ENCODE measurements at places on chromosomes 4 and X.

DNA sequence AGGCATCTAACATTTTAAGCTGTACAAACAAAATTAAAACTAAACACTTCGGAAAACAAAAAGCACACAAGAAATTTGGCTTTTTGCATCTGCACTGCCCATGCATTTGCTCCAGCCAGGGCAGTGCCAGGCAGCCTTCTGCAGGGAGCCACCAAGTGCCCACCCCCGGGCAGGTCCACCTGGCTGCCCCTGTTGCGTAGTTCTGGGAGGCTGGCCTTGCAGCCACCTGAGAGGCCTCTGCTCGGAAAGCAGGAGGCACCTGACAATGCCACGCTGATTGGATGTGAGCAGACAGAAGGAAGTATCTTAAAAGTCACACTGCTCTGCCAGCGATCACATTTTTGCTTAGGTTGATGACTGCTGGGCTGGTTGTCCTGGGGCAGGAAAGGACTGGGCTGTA, 3.5 kb downstream of the TMEM271 start:
- DNase-seq: no peak

DNA sequence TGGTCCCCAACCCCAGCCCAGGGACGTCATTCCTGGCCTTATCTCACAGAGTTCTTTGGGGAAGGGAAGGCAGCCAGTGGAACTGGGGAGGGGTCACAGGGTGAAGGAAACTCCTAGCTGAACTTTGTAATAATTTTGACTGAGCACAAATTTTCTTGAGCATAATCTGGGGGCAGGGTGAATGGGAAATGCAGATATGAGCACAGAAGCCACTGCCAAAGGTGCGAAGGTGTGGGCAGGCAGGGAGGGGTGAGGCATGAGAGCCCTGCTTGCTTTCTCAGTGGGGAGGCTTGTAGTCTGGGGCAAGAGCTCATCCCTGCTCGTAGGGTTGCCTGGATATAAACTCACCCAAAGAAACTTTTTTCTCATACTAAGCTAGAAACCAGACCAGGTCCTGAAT, 34.9 kb downstream of the MGAT4D start:
- no peak for DNase-seq

DNA sequence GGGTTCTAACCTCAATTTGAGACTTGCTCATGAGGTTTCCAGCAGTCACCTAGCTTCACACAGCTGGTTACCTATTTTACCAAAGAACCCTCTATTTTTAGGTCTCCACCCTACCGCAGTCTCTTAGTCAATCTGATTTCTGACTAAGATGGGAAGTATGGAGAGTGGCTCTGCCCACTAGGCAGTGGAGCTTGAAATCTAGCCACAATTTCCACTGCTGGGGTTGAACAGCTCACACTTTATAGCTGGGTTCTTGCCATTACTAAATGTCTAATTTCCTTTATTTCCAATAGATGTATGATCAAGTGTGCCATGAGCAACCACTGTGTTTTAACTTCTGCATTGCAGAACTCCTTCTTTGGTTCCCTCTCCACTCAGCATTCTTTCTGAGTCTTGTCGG, 43.1 kb downstream of the GASK1B start:
- no peak for DNase-seq

GRCh38 chr4:159237975-159238374, 135.1 kb downstream of the RAPGEF2 start:
- no peak for DNase-seq

DNA sequence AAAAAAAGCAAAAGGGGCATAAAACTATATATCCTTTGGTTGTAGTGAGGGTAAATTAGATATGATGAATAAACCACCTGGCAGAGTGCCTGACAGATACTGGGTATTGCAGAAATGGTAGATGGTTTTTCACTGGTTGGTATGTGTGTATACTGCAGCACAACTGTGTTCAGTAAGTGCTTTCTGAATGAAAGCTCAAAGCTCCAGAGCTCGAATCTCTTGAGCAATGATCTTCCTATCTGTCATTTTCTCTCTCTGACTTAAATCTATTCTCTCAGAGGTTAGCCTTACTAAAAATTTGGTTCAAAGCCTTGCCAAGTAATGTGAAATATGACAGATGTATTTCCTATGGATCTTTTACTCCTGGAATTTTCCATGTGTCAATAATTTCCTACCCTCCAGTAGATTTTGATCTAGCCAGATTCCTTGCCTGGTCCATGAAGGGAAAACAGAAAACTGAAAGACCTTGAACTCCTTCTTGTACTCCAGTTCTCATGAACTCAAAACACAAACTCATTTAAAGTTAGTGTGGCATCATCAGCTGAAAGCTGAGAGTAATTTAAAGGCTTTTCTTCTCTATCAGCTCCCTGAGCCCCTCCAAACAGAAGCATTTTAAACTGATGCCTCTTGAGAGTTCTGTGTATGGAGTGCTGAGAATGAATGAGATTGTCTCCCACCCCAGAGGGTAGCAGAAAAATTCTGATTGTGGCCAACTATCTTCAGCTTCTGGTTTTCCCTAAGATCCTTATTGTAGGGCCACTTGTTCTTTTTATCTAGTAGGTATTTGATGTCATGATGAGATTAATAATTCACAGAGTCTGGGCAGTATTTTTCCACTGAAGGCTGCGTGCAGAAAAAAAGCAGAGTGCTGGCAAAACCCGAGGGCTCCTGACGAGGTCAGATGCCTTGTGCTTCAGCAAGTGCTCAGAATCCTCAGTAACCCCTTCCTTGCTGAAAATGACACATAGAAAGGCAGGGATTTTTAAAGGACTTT, 363.4 kb upstream of the BOD1L1 start:
- no peak for DNase-seq

- no peak for DNase-seq
These were observed 51.5 kb downstream of the SPATA18 start for GRCh38 chr4:52102587-52102986.

DNA sequence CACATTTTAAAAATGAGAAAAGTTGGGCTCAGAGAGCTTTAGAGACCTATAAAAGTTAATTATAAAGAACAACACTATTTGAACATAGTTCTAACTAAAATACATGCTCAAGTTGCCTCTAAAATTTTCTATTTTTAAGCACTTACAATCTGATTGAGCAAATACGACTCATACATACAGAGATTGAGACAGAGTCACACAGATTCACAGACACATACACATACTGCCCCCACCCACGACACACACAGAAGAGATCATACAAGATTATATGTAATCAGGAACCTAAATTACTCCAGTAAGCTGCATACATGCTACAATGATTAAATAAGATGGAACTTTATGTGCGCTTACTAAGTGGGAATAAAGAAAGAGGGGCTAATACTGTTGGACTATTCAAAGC, 2.7 kb upstream of the ASB5 start:
- no peak for DNase-seq

GRCh38 chrX:80432863-80433262, 12.6 kb downstream of the TENT5D start:
- no peak for DNase-seq

DNA sequence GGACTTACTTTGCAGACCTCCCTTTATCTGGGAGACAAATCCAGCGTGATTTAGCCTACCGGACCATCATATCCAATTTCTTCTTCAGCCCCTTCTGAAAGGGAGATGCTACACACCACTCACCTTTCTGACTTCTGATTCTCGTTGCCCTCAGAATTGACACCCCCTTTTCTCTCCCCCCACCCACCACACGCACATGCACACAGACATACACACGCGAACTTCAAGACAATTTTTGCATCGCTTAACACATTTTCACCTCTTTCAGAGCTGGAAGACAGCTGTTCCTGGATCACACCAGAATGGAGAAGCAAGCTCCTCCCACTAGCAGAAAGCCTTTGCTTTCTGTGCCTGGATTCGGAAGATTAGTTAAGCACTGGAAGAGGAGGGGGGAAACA, 1.0 kb upstream of the SNCA start:
- no peak for DNase-seq

Data from CD8-positive, alpha-beta T cell (primary cell).